ENCODE measurements at places on chromosomes 5 and 9.

DNA sequence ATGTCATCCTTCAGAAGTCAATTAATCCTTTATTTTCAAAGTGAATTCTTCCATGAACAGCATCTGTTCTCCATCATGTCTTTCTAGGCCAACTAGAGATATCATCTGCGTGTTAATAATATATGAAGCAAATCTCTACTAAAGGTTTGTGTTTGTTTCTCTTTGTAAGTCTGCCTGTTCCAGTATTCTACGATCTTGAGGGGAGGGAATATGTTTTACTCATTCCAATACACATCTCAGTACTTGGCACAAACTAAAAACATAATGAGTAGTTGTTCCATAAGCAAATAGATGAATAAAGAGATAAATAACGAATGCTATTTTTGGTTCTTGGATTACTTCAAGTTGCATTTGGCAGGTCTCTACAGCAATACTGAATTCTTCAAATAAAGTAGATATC, 470.7 kb upstream of the GRIN3A start:
- H3K4me1 ChIP-seq, result no peaks in the 10 kb centered on the region
- H3K27me3 ChIP-seq, result no peaks in the 10 kb centered on the region
- H3K27ac ChIP-seq, result no peak overlapping the region
- H3K4me3 ChIP-seq, result no peak overlapping the region
- DNase-seq, result no peak

DNA sequence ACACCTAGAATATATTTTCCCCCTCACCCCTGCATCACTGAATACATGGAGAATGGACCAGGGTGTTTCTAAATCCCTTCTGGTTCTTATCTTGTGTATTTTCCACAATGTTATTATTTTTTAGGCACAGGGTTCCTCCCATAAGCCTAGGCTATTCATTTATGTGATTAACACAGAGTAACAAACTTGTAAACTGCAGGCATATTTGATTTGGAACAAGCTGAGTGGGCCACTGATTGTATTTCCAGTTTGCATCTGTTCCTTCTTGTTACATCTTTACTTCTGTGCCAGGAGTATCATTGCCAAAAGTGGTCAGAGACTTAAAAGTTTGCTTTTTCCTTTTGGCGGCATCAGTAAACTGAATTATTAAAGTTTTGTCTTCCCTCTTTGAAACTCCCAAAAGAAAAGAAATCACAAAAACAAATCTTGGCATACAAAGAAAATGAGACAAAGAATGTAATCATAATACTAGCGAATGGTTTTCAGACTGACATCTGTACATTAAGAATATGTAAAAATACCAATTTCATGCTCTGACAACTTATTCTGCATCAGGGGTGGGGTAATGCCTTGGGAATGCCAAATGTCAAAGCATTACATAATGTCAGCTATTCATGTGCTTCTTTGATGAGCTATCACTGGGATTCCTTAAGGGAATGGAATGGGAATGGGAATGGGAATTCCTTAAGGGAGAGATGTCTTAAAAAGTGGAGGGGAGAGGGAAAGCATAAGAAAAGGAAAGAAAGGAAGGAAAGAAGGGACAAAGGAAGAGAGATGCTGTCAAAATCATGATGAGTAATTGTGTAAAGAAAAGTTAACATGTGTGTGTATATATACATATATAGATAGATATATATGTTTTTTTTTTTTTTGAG, 22.2 kb upstream of the PAX5 start:
- no peak overlapping the region for H3K4me3 ChIP-seq
- DNase-seq, result no peak
- no peaks in the 10 kb centered on the region for H3K27me3 ChIP-seq
- peaks cover 6% of the 10 kb centered on the region for H3K4me1 ChIP-seq

GRCh38 chr5:107538805-107539445, 131.8 kb downstream of the EFNA5 start:
- H3K4me1 ChIP-seq, result peaks cover 1% of the 10 kb centered on the region
- no peak overlapping the region for H3K4me3 ChIP-seq
- no peaks in the 10 kb centered on the region for H3K27me3 ChIP-seq
- no peak overlapping the region for H3K27ac ChIP-seq

- no peak overlapping the region for H3K4me3 ChIP-seq
- no peaks in the 10 kb centered on the region for H3K4me1 ChIP-seq
- no peak overlapping the region for H3K27ac ChIP-seq
- H3K36me3 ChIP-seq, result no peaks in the 10 kb centered on the region
These were observed 74.7 kb downstream of the TEK start for GRCh38 chr9:27183701-27184100.

DNA sequence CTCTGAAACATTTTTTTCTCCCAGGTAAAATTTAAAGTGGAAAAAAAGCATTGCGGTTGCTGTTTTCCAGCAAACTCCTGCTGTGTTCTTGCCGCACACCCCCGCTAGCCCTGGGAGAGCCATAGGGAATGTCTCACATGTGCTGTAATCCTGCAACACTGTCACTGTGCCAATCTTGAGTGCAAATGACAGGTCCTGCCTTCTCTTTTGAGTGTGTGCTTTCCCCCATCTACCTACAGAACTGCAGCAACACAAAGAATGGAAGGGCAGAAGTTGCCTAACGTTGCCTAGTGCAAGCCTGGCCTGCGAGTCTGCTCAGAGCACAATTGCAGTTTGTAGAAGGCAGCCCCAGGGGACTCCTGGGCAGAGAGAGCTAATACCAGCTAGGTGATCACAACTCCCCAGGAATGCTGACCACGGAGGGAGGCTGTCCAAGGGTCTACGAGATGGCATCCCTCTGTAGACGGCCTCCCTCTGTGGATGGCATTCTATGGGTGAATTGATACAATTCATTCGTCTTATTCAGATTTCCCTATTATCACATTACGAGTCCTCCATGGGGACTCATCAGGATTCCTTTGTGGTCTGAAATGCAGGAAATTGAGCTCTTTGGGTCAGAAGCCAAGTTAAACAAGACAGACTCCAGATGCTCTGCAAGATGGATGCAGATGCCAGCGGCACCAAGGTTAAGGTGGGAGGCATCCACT, 172.6 kb upstream of the S1PR3 start:
- H3K27ac ChIP-seq, result no peak overlapping the region
- DNase-seq, result no peak
- no peaks in the 10 kb centered on the region for H3K27me3 ChIP-seq
- H3K4me3 ChIP-seq, result no peak overlapping the region
- no peaks in the 10 kb centered on the region for H3K36me3 ChIP-seq

GRCh38 chr5:67014957-67015400, 181.6 kb downstream of the CD180 start:
- peaks cover 3% of the 10 kb centered on the region for H3K4me1 ChIP-seq
- no peak overlapping the region for H3K4me3 ChIP-seq
- H3K27me3 ChIP-seq, result no peaks in the 10 kb centered on the region
- H3K27ac ChIP-seq, result no peak overlapping the region
- H3K36me3 ChIP-seq, result no peaks in the 10 kb centered on the region
